Activated CD4-positive, alpha-beta T cell treated with anti-CD3 and anti-CD28 coated beads, Interleukin-2, amount 50 U/mL, for 16 hours (primary cell): ENCODE measurements at places on chromosomes 13 and 19.

- DNase-seq, result peak; percentile 53
These were observed 44.0 kb downstream of the KLF2 start for GRCh38 chr19:16368385-16369305.

GRCh38 chr19:36182612-36183244 is 30.5 kb upstream of the COX7A1 start:
- DNase-seq, result no peak

DNA sequence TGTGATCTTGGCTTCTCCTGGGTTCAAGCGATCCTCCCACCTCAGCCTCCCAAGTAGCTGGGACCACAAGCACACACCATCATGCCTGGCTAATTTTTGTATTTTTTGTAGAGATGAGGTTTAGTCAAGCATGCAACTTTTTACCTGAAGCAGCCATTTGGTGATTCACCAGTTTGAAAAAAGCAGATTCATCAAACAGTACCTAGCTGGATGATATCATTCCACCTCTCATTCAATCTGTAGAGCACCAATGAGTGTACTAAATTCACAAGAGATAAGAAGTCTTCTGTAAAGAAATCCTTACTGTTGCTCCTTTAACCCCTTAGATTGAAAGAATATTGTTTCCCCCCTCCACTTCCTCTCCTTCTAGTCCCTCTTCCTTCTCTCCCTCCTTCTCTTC is 261.1 kb upstream of the RFC3 start:
- no peak for DNase-seq

GRCh38 chr19:34215666-34216038 is 38.7 kb upstream of the GARRE1 start:
- no peak for DNase-seq

GRCh38 chr13:95624020-95624419 is 20.5 kb downstream of the DZIP1 start:
- peak; percentile 42 for DNase-seq

GRCh38 chr13:54593504-54593903 is 1564.9 kb downstream of the OLFM4 start:
- no peak for DNase-seq

GRCh38 chr19:18229474-18229873 is 3.2 kb upstream of the PDE4C start:
- peak; percentile 15 for DNase-seq

DNA sequence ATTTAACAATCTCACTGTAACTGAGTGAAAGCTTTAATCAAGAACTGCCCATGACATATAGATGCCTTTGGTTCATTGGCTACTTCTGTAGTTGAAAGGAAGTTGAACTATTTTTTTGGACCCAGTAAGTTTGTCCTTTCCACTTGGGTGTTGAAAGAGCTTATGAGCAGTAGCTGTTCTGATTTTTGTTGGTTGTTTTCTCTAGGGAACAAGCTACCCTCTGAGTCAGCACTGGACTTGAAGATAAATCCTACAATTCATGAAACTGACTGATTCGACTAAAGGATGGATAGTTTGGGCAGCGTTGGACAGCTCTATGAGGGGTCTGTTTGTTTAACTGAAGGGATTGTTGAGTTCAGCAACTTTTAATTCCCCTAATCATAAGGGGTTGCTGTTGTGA is 101.0 kb downstream of the PAN3 start:
- DNase-seq, result no peak

GRCh38 chr19:30155381-30156200 is 213.6 kb downstream of the URI1 start:
- DNase-seq, result no peak
